ENCODE measurements at places on chromosomes 1 and 21.

DNA sequence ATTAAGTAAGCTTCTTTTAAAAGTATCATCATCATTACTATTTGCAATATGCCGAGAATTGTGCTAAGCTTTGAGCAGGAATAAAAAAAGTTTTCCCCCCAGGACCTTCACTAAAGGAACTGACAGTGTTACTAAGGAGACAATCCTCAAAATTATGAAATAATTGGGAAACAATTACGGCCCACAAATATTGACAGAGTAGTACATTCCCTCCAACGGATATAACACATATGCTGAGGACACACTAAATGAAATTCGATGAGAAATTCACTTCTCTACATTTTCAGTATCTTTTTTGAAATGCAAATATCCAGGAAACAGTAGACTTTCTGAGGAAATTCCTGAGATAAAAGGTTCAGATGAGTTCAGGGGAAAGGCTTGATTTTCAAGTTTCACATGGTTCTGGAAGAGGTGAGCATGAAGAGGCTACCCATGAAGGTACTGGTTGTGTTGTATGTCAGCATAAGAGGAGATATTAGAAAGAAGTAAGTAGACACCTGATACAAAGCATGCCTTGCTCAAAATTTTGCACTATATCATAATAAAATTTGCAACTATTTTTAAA is 171.2 kb upstream of the NR5A2 start:
- DNase-seq, result no peak

GRCh38 chr1:171495444-171495843 is 10.1 kb downstream of the PRRC2C start:
- no peak for DNase-seq

DNA sequence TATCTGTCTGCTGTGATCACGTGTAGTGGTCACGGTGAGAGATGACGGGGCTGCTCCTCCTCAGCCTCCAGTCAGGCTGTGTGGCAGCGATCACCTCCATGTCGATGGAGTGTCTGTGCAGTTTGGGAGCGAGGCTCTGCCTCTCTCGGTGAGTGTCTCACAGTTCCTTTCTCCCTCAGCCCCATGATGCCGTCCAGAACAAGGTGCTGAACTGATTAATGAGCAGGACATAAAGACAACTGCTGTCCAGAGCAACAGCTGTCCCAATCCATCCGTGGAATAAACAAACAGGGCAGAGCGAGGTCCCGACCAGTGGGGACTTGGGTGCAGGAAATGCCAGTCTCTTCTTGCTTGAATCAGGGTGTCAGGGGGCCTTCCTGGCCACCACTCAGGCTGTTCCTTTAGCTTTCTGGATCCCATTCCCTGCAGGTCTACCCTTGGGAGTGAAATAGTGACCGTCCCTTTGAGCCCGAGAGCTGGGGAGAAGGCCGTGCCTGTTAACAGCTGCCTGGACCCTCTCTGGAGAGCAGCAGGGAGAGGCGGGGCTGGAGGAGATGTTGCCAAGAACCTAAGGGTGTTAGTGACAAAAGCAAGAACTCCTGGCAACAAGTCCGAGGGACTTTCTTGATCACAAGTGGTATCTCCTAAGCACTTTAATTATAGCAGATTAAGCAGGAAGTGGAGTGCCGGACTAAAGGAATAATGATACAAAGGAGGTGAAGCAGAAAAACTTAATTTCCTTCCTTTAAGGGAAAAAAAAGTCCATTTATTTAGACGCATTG is 443.9 kb downstream of the KIF26B start:
- no peak for DNase-seq

DNA sequence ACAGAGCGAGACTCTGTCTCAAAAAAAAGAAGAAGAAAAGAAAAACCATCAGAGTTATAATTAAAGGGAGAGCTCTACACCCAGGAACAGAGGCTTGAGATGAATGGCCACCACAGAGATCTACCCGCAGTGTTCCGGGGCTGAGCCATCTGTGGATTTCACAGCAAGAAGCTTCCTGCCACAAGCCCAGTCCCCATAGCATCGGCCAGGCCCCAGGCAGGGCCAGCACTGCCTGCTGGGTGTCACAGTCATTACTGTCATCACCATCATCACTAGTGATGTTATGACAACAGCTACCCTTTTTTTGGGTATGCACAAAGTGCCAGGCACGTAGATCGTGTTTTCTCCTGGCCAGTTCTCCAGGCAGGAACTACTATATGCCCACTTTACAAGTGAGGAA is 111.6 kb upstream of the VAMP3 start:
- no peak for DNase-seq

GRCh38 chr1:201489643-201490261 is 17.2 kb downstream of the CSRP1 start:
- DNase-seq, result no peak

DNA sequence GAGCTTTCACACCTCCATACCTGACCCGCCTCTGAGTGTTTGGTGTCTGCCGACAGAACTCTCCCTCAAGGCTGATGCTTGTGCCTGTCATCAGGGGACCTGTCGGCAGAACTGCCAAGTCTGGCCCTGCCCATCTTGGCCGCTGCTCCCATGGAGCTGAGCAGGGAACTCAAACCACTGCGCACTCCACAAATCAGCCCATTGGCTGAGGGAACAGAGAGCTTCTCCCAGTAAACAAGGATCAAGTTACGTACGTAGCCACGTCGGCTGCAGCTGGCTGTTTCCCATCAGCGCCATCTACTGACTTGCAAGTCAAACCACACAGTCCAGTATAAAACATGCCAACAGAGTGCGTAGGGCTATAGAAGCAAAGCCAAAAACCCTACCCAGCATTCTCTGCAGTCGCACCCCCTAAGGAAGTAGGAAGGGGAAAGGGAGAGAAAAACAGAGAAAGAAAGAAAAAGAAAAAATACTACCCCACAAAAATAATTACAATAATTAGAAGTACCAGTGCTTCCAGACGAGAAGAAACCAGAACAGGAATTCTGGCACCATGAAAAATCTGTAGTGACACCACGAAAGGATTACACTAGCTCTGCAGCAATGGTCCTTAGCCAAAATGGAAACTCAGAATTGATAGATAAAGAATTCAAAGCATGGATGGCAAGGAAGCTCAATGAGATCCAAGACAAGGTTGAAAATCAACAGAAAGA is 13.1 kb downstream of the KRTAP13-1 start:
- DNase-seq, result peak; percentile 12

DNA sequence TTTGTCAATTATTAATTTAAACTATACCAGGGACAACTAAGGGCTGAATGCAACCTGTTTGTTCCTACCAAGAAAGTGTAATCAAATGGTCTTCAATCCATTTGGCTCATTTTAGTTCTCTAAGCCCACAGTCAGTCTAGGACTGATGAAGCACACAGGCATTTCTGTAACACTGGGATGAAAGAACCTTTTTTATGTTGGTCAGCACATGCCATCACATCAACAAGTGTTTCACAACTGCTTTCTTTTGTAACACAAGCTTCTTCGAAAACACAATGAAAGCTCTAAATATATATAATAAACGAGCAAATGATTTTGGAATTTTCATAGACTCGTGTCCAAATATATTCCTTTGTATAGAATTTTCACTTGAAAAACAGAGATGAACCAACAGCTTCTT is 28.8 kb downstream of the HEATR1 start:
- DNase-seq, result no peak

DNA sequence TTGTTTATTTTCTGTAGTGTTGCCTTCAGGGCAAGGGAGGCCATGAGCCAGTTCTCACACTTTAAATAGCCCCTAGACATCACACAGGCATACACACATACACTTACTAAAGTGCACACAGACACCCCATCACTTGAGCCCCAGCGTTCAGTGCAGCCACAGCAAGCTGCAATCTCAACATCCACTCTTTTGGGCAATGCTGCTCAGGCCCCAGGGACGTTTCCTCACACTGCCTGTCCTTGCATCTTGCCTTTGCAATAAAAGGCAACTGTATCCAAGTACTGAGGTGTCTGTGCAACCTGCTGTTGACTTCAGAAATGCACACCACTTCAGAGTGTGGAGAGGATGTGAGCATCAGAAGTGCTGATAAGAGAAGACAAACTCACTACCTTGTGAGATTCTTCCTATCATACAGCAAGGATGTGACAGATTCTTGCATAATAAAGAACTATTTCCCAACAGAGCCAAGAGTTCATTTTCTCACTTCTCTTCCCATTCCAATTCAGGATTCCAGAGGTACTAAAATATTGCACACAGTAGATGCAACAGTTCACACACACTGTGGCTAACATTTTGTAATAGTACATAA is 36.2 kb downstream of the IRF2BP2 start:
- DNase-seq, result no peak

DNA sequence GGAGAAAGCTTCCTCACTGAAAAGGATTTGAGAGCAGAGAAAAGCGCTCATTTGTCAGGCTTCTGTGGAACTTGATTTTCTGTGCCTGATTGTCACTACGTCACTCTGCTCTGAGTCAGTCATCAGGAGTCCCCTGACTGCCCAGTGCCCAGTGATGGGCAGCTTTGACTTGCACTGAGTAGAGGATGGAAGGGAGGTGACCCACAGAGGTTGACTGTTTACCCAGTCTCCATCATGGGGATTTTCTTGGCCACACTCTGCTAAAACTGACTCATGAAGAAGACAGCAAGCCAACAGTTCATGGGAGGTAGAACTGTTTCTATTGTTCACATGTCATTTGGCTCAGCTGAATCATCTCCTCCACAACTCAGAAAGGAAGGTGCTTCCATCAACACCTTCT is 82.1 kb upstream of the DUSP10 start:
- no peak for DNase-seq

- no peak for DNase-seq
These were observed 749 bp downstream of the AKIRIN1 start for GRCh38 chr1:38991638-38992411.

DNA sequence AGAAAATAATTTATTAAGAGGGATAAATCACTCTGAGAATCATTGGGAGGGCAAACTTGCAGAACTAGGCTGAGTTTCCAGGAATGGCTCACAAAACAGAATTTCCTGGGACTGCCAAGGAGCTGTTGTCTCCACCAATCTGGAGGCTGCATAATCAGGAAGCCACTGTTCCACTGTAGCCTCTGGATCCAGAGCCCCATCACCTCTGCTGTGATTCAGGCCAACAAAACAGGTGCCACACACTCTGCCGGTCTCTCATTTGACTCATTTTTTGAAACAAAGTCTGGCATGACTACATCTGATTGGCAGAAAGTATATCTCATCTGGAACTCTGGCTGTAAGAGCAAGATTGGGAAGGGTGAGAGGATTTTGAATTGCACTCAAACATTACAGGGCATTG is 178.9 kb upstream of the C1orf105 start:
- no peak for DNase-seq

- DNase-seq, result no peak
These were observed 81.7 kb downstream of the DDX20 start for GRCh38 chr1:111837393-111837792.

DNA sequence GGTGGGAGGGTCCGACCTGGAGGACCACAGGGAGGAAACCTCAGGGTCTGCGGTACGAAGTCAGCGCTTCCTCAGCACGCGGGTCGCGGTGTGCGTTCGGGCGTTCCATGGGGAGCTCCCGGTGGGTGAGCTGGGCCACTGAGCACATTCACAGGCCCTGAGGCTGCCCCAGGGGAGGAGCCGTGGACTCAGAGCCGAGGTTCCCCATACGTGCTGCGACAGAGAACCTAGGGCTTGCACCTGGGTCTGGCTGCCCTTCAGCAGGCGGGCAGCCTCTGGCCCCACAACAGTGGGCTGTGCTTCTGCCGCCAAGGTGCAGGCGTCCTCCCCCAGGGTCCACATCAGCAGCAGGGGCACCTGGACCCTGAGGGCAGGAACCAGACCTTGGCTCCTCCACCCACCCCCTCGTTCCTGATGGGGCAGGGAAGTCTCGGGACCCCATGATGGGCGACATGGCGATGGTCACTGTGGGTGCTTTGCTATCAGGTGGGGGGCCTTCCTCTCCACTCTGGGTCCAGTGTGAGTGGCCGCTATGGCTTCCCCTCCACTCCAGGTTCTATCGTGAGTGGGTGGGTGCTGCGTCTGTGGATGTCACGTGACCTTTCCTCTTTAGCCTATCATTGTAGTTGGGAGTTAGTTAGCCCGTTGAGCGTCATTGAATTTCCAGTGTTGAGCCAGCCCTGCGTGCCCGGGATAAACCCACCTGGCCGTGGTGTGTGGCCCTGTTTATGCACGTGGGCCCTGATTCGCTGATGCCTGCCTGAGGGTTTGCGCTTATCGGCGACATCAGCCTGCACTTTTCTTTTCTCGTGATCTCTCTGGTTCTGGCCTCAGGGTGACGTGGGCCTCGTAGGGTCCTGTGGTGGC is 27.9 kb downstream of the FTCD start:
- no peak for DNase-seq

- DNase-seq, result no peak
These were observed 9.9 kb downstream of the KIAA1614 start for GRCh38 chr1:180922631-180923015.

- no peak for DNase-seq
These were observed 120.5 kb downstream of the TMEM53 start for GRCh38 chr1:44553771-44554170.

GRCh38 chr21:26057477-26058170 is 112.9 kb downstream of the APP start:
- no peak for DNase-seq

- DNase-seq, result no peak
These were observed 247.3 kb downstream of the SDCCAG8 start for GRCh38 chr1:243503155-243503554.

- no peak for DNase-seq
These were observed 3.4 kb upstream of the ANGPTL3 start for GRCh38 chr1:62593825-62594394.

GRCh38 chr1:19877181-19877750 is 4.9 kb upstream of the OTUD3 start:
- no peak for DNase-seq

GRCh38 chr1:180358649-180359048 is 128.6 kb downstream of the LHX4 start:
- DNase-seq, result no peak

- DNase-seq, result no peak
These were observed 2.8 kb downstream of the ITPKB start for GRCh38 chr1:226736001-226736907.

DNA sequence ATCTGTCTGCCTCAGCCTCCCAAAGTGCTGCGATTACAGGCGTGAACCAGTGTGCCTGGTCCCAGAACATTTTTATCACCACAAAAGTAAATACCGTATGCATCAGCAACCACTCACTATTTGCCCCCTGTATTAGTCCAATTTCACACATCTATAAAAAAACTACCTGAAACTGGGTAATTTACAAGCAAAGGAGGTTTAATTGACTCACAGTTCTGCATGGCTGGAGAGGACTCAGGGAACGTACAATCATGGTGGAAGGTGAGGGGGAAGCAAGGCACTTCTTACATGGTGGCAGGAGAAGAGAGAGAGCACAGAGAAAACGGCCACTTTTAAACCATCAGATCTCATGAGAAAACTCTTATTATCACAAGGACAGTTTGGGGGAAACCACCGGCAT is 25.6 kb upstream of the CTH start:
- no peak for DNase-seq

DNA sequence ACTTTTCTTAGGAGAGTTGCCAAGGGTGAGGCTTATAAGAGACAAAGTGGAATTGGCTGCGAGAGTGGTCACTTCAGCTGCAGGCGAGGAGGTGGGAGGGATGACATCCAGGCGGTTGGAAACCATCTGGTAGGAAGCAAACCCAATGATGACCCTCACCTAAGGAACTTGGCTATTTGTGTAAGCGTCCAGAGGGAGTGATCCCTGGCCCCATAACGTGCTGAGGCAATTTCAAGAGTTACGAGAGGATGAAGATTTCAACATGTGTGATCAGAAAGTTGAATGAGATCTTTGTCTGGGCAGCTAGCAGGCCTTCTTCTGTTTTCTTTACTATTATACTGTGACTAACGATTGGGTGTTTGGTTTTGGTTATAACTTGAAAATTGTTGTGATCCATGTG is 102.7 kb upstream of the VANGL1 start:
- DNase-seq, result no peak

Measured in HFF-Myc (cell line).